Astrocyte (in vitro differentiated cells and primary cell): ENCODE measurements at places on chromosomes 2 and 18. TPM values are rescaled to one million over a fixed set of nuclear protein-coding genes. Genes with fewer than 3 reads are reported as not detected.

GRCh38 chr2:45436456-45436855, 174.6 kb downstream of the SRBD1 start:
- peaks cover 4% of the 10 kb centered on the region for H3K4me1 ChIP-seq
- H3K4me3 ChIP-seq: no peak overlapping the region
- no peak for DNase-seq
- H3K27ac ChIP-seq: no peak overlapping the region
- no peaks in the 10 kb centered on the region for H3K27me3 ChIP-seq

- peak overlapping the region; percentile 8 for H3K4me3 ChIP-seq
- H3K4me1 ChIP-seq: peaks cover 33% of the 10 kb centered on the region
- H3K36me3 ChIP-seq: no peaks in the 10 kb centered on the region
- H3K27me3 ChIP-seq: no peaks in the 10 kb centered on the region
- peak; percentile 80 for DNase-seq
These were observed 27.4 kb downstream of the HPCAL1 start for GRCh38 chr2:10329880-10330699.

The UNC80 gene
- 0.27 and 0.38 TPM in 2 replicates for total RNA-seq

The ABCB6 gene
- 12.5 and 13.2 TPM in 2 replicates for total RNA-seq

DNA sequence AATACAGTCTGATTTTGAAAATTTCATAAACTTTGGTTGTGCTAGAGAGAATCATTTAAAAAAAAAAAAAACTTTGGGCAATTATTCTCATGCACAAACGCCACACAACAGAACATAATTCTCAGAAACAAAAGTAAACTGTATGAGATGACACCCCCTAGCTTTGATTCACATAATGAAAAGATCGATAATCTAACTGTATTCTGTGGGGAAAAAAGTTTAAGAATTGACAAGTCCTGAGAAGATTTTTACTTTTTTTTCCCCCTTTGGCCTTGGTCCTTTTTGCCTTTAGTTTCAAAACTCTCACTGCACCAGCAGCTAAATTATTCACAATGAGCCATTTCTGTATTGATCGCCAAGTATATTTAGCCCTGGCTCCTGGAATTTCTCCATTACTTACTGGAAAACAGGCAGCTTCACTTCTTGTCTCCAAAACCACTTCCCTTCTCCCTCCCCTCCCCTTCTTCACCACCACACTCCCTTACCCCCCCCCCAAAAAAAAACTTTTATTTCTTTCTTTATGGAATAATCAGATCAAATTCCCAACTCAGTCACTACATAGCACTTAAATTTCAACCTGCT, 2.0 kb downstream of the IKZF2 start:
- H3K4me1 ChIP-seq: no peaks in the 10 kb centered on the region
- peak; percentile 33 for DNase-seq
- H3K27ac ChIP-seq: no peak overlapping the region
- H3K4me3 ChIP-seq: peak overlapping the region; percentile 98
- no peaks in the 10 kb centered on the region for H3K27me3 ChIP-seq
- no peaks in the 10 kb centered on the region for H3K36me3 ChIP-seq

DNA sequence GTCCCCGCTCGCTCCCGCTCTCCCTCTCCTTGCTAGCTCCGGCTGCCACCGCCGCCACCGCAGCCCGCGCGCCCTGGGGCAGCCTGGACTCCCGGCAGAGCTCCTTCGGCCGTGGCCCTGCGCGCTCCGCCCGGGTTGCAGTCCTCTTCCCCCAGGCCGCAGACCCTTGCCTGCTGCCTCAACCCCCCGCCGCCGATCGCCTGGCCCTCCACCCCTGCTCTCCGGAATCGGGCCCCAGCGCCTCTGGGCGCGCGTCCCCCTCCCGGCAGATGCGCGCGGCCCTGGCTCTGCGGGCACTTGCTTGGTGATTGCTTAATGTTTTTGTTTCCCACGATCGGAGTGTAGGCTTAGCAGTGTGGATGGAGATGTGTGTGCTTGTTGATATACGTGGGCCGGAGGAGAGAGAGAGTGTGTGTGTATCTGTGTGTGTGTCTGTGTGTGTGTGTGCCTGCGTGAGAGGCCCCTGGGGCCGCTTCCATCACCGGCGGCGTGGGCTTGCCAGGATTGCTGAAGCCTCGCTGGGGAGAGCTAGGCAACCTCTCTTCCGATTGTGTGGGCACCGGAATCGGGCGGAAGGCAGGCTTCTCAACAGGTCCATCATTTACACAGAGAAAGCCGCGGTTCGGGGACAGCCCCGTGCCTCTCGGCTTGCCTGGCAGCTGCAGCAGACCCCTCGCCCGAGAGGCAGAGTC, 877 bp downstream of the INHBB start:
- peak; percentile 34 for DNase-seq
- H3K36me3 ChIP-seq: no peaks in the 10 kb centered on the region
- H3K4me1 ChIP-seq: peaks cover 7% of the 10 kb centered on the region
- H3K4me3 ChIP-seq: no peak overlapping the region

- no peaks in the 10 kb centered on the region for H3K4me1 ChIP-seq
- no peaks in the 10 kb centered on the region for H3K36me3 ChIP-seq
- H3K4me3 ChIP-seq: no peak overlapping the region
- no peak overlapping the region for H3K27ac ChIP-seq
These were observed 102.7 kb upstream of the PELI1 start for GRCh38 chr2:64246962-64247361.

The KIF1A gene
- 20.3 and 51.2 TPM in 2 replicates for total RNA-seq

- no peak overlapping the region for H3K27ac ChIP-seq
- H3K27me3 ChIP-seq: no peaks in the 10 kb centered on the region
- no peaks in the 10 kb centered on the region for H3K36me3 ChIP-seq
- H3K4me3 ChIP-seq: no peak overlapping the region
- H3K4me1 ChIP-seq: no peaks in the 10 kb centered on the region
These were observed 38.4 kb downstream of the SPC25 start for GRCh38 chr2:168851674-168852320.

The GRHL1 gene
- total RNA-seq: 2.5 and 4.1 TPM in 2 replicates

The ADRA2B gene
- not detected in 2 replicates for total RNA-seq

The ABCB11 gene
- 0.02 TPM in 1 of 2 replicates, not detected in the other for total RNA-seq

DNA sequence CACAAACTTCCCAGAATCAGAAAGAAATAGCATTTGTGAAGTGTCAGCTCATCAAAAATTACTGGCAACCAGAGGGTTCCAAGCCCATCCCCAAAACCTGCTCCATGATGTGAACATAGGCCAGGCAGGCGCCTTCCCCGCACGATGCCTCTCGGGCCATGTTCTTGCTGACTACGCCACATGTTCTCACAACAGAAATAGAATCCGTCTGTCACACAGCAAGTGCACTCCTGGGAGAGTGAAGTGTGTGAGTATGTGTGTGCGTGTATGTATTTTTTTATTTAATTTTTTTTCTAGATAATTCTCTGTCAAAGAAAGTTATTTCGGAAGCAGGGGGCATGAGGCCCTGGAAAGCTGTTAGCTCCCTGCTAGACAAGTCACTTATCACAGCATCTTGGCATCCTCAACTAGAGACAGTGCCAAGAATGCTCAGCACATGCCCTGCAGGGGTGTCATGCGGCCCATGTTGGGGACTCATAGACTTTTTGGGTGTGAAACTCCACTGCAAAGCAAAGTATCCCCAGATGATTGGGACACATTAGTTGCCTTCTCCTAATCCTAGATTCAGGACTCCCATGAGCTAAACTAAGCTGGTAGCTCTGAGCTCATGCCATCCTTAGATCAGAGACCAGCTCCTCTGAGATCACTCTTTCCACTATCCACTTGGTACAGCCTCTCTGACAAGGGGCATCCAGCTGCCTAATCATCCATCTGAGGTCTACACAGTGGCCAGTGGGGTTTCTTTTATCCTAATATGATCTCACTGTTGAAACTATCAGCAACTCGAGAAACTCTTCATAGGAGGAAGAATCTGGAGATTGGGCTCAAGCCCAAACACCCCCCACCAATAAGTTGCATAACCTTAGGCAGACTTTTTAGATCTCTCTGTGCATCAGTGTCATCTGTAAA, 53.2 kb upstream of the CYRIA start:
- H3K27me3 ChIP-seq: peaks cover 2% of the 10 kb centered on the region
- no peaks in the 10 kb centered on the region for H3K4me1 ChIP-seq
- H3K27ac ChIP-seq: no peak overlapping the region
- H3K4me3 ChIP-seq: no peak overlapping the region
- no peak for DNase-seq

The SCN3A gene
- 1.4 and 2.1 TPM in 2 replicates for total RNA-seq

DNA sequence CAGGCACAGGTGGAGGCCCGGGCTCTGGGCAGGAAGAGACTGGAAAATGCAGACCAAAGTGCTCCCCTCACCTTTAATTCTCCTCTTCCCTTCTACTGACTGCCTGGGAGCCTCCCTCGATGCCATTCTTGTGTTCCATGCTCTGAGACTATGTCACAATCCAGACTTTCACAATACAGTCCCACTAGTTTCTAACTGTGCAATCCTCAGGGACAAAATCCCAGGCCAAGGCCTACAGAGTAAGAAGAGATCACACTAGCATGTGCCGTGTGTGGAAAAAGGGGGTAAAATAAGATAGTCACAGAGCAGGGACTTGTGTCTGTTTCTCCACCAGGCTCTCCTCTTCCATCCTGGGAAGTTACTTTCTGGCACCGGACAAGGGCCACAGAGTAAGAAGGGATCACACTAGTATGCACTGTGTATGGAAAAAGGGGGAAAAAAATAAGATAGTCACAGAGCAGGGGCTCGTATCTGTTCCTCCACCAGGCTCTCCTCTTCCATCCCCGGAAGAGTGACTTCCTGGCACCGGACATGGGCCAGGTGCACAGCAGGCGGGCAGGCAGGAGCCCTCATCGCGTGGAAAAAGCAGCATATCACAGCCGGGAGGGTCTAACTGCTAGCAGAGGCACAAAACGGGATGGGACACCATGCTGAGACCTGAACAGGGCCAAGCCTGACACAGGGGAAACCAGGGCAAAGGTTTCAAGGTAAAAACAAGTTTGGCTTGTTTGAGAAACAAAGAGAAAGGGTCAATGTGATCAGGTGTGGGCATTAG, 9.6 kb downstream of the CYB5A start:
- no peaks in the 10 kb centered on the region for H3K4me1 ChIP-seq
- H3K27ac ChIP-seq: no peak overlapping the region
- DNase-seq: no peak
- no peaks in the 10 kb centered on the region for H3K36me3 ChIP-seq

The GALR1 gene
- not detected in 2 replicates for total RNA-seq

DNA sequence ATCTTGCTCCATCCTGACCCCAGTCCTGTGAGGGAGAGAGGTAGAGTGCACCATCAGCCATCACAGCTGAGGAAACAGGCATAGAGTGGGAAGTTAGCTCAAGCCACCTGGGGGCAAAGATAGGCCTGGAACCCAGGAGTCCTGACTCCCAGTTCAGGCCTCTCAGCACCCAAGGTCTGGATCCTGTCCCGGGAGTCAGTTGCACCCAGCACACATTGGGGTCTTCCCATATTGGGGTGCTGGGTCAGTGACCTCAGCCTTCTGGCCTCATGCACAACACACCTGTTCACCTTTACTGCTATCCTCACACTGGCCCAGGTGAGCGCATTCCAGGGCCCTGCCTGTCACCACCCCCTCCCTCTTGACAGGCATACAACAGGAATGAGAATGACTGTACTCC, 24.7 kb downstream of the ST8SIA5 start:
- no peak overlapping the region for H3K27ac ChIP-seq
- H3K4me3 ChIP-seq: no peak overlapping the region
- no peaks in the 10 kb centered on the region for H3K36me3 ChIP-seq

DNA sequence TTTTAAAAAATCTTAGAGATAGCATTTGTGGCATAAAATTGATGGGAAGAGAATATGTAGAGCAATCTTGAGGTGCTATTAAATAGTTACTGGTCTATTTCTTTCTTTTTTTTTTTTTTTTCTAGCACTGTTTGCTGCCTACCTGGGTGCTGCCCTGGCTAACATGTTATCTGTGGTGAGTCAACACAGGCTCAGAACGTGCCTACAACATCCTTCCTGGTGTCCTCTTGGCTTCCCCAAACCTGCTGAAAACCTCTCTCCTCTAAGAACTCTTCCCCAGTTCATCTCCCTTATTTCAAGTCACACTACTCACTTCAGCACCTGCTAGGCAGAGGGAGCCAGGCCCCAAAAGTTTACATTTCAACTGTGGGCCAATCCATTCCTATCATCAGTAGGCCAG, 45.1 kb upstream of the SLC14A1 start:
- no peak for DNase-seq
- H3K36me3 ChIP-seq: no peaks in the 10 kb centered on the region
- H3K27ac ChIP-seq: no peak overlapping the region
- H3K4me3 ChIP-seq: no peak overlapping the region
- H3K4me1 ChIP-seq: no peaks in the 10 kb centered on the region

- no peaks in the 10 kb centered on the region for H3K36me3 ChIP-seq
- peaks cover 7% of the 10 kb centered on the region for H3K27me3 ChIP-seq
- no peak overlapping the region for H3K27ac ChIP-seq
- H3K4me3 ChIP-seq: no peak overlapping the region
- no peaks in the 10 kb centered on the region for H3K4me1 ChIP-seq
These were observed 233.3 kb downstream of the KLHL29 start for GRCh38 chr2:23618265-23618664.

The DNPEP gene
- total RNA-seq: 44.8 and 53.9 TPM in 2 replicates

- no peaks in the 10 kb centered on the region for H3K27me3 ChIP-seq
- peaks cover 8% of the 10 kb centered on the region for H3K36me3 ChIP-seq
- H3K4me3 ChIP-seq: no peak overlapping the region
- DNase-seq: no peak
These were observed 15.7 kb downstream of the LRRFIP1 start for GRCh38 chr2:237643066-237643465.

GRCh38 chr18:39455285-39455684, 1889.7 kb upstream of the CELF4 start:
- H3K36me3 ChIP-seq: no peaks in the 10 kb centered on the region
- no peaks in the 10 kb centered on the region for H3K27me3 ChIP-seq
- no peak overlapping the region for H3K4me3 ChIP-seq
- H3K4me1 ChIP-seq: peaks cover 3% of the 10 kb centered on the region
- peak; percentile 46 for DNase-seq
- no peak overlapping the region for H3K27ac ChIP-seq

The ANKRD29 gene
- 0.70 and 0.75 TPM in 2 replicates for total RNA-seq

DNA sequence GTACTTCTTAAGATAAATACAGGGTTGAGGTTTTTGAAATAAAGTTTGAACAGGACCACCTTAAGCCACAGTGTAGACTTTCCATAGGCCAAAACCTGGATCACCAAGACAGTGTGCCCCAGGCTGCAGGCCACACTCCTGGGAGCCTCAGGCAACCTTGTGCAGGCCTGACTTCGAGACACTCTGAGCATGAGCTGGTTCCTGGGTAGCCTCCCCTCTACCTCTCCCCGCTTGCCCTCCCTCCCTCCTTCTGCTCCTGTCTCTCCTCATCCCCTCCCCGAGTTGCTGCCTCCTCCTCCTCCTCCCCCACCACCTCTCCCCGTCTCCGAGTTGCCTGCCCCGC, 10.6 kb upstream of the PROC start:
- H3K27me3 ChIP-seq: no peaks in the 10 kb centered on the region
- peak overlapping the region; percentile 70 for H3K27ac ChIP-seq
- H3K4me1 ChIP-seq: peaks cover 29% of the 10 kb centered on the region

DNA sequence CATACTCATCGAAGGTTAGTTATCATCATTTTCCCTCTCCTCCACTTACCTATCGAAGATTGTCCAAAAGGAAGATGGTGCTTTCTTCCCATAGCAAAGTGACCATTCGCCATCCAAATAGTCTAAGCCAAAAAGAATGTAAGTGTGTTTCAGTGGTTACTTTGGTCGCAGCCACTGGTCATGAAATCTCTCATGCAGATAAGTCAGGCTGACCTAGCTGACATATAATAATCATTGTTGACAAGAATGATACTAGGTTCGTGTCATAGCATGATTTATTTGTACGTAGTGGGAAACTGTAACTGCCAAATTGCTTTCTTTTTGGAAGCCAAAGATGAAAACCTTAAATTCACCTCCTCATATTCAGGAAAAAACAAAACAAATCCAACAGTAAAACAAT, 89.6 kb upstream of the PMAIP1 start:
- H3K27ac ChIP-seq: no peak overlapping the region
- H3K4me3 ChIP-seq: no peak overlapping the region
- no peak for DNase-seq
- H3K27me3 ChIP-seq: no peaks in the 10 kb centered on the region
- H3K36me3 ChIP-seq: no peaks in the 10 kb centered on the region
